Jurkat, Clone E6-1 (cell line): ENCODE measurements at places on chromosomes 12 and 14.

DNA sequence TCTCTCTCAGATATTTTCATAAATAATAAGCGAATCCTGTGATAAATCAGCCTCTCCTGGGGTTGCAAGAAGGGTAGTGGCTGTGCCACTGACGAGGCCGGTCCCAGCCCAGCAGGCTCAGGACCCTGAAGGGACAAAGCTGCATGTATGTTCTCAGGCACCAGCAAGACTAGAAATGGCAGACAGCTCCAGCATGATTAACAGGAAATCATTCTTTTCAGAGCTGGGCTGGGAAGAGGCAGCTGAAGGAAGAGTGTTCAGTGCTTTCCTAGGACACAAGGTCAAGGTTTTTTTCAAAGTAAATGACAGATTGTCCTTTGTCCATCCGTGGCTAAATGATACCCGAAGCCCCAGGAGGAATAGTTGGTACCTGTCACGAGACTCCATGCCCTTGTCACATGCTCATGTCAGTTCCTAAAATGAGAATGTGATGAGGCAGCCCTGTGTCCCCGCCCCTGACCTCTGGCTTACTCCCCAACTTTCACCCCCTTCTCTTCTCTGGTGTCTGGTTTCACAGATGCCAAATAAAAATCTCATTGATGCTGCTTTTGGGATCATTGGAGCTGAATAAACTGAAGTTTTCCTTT lies 65.1 kb downstream of the PPP1R36 start:
- no peak for DNase-seq

GRCh38 chr14:101177301-101177971 lies 273.9 kb upstream of the RTL1 start:
- no peak for DNase-seq

DNA sequence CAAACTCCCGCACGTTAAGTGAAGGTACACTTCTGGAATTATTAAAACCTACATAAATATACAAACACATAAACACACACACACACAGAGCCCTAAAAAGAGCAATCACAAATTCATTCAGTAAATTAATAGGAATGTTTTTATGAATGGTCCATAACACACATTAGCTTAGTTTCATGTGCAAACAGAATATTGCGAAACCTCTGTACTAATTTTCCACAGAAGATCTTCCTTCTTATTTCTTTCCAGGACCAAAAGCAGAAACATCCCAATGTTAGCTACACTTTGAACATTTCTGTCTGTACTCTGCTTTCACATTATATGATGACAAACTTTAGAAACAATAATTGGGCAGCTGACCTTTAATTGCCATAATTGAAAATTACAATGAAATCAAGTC lies 101.6 kb downstream of the SOX5 start:
- DNase-seq: no peak

- DNase-seq: peak; percentile 3
Observed at GRCh38 chr12:41264281-41264680, 76.2 kb downstream of the PDZRN4 start.

GRCh38 chr14:33647385-33647786 lies 303.5 kb downstream of the EGLN3 start:
- no peak for DNase-seq

DNA sequence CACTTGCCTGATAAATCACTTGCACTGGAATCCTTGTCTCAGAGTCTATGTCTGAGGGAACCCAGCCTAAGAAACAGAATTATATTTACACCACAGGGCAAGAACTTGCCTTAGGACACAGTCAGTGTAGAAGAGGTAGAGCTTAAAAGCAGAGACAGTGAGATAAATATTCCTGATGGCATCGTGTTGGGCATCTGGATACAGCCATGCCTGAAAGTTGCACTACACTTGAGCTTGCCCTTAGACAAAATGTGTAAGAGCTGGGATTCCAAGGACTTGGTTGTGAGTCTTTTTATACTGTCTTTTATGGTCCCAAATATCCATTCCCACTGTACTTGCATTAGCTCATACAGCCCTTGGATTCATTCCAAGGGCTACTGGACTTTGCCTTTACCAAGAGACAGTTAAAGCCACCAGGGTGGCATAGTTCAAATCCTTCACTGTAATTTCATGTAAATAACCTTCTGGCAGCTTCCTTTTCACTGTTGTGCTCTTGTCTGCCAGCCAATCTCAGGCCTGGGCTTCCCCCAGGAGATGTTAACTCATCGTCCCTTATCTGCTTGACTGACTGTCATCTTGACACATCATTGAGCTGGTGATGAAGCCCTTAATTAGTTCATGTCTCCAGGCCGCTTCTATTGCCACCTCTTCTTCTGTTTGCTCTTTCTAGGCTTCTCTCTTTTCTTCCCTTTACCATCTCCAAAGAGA lies 577.9 kb upstream of the TBX3 start:
- no peak for DNase-seq

DNA sequence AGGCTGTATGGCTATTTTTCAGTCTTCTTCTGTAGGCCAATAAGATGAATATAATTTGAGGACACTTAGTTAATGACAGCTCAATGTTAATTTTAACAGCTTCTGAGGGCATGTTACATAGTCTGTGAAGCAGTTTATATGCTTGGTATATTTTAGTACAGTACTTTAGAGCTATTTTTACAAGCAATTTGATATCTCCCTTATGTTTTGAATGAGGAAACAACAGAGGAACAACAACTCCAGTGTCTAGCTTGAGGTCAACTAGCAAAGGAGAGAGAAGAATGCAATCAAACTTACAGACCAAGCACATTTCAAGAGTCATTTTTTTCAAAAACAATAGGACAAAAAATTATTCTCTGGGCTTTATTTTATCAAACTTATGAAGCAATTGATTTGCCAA lies 469.1 kb upstream of the DCN start:
- DNase-seq: no peak

- no peak for DNase-seq
Observed at GRCh38 chr14:85991156-85991555, 461.2 kb downstream of the FLRT2 start.

DNA sequence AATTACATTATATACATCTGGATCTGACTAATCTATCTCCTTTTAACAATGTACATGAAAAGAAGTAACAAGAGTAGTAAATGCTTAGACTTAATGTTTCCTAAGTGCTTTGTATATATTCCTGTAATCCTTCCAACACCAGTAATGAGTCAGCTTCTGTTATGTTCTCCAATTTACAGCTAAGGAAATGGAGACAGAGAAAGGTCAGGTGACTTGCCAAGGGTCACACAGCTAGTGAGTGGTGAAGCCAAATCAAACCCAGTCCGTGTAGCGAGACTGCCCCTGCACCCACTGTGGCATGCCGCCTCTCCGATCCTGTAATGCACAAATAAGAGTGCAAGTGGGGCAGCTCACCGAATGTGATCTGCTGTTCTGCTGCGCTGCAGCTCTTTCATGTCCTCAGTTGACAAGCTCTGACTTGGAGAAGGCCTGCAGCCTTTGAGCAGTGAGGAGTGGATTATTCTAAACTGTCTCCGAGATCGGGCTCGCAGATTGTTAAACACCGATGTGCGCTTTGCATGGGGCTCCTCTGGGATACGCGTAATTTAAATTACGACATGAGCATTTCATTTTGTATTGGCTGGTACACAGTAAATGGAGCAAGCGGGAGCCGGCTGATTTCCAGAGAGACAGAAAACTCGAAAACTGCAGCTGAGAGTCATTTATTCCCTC lies 65.1 kb upstream of the KTN1 start:
- no peak for DNase-seq

DNA sequence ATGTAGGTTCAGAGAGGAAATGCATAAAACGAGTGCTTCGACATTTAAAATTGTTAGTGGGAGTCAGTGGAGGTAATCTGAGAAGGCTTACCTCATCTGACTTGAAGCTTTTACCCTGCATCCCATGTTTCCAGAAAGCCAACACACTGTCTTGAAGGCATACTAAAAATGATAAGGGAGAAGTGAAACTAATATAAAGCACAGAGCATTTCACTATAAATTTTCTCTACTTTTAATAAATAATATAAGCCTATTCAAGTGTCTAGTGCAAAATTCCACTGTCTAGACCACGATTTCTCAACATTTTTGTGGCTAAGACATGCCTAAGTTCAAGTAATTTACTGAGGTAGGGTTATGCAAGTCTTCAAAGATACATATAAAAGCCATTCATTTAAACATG lies 29.1 kb upstream of the CDKL1 start:
- DNase-seq: no peak

DNA sequence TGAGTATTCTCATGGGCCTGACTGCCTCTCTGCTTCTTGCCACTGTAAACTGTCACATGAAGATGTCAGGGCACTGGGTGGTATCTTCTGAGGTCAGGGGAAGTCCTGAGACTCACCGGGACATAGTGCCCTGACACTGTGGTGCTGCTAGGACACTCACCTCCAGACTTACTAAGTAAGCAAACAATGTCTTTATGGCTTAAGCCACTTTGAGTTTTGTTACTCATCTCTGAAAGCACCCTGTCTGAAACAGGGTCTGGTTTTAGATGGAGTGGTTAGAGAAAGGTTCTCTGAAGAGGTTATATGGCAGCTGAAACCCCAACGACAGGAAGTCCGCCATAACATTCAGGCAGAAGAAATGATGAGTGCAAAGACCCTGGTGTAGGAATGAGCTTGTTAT lies 22.7 kb downstream of the GPR19 start:
- DNase-seq: peak; percentile 23

- no peak for DNase-seq
Observed at GRCh38 chr12:56803750-56804149, 40.6 kb downstream of the HSD17B6 start.

- DNase-seq: peak; percentile 57
Observed at GRCh38 chr12:57027805-57028153, 11.4 kb upstream of the TAC3 start.

GRCh38 chr14:77375973-77376770 lies 722 bp downstream of the TMED8 start:
- DNase-seq: no peak

GRCh38 chr14:79552778-79553177 lies 658.5 kb downstream of the DIO2 start:
- DNase-seq: no peak

DNA sequence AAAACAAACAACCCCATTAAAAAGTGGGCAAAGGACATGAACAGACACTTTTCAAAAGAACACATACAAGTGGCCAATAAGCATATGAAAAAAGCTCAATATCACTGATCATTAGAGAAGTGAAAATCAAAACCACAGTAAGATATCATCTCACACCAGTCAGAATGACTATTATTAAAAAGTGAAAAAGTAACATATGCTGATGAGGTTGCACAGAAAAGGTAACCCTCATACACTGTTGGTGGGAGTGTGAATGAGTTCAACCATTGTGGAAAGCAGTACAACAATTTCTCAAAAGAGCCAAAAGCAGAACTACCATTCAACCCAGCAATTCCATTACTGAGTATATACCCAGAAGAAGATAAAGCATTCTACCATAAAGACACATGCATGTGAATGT lies 18.2 kb downstream of the PDE6H start:
- DNase-seq: no peak

DNA sequence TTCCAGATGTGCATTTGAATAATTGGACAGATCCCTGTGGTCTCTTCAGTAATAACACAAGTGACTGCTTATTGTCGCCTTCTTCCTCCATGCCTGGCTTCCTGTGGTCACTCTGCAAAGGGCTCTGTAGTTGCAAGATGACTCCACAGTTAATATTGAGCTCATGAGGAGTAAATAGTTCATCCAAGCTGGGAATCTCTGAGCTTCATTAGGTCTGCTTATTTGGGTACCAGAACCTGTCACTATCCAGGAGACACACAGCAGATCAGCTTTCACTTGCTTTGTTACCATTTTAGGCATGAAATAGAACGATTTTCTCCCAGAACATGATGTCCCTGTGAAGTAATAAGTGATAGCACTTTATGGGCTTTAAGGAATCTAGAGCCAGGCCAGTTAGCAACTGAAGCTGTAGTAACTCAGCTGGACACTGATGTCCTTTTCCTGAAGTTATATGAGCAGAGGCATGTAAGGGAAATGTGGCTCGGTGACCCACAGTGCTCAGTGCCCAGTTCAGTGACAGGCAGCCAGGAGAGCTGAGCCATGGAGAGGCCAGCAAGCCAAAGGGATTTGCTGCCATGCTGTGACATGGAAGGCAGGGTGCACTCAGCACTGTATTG lies 50.1 kb downstream of the CRADD start:
- no peak for DNase-seq

DNA sequence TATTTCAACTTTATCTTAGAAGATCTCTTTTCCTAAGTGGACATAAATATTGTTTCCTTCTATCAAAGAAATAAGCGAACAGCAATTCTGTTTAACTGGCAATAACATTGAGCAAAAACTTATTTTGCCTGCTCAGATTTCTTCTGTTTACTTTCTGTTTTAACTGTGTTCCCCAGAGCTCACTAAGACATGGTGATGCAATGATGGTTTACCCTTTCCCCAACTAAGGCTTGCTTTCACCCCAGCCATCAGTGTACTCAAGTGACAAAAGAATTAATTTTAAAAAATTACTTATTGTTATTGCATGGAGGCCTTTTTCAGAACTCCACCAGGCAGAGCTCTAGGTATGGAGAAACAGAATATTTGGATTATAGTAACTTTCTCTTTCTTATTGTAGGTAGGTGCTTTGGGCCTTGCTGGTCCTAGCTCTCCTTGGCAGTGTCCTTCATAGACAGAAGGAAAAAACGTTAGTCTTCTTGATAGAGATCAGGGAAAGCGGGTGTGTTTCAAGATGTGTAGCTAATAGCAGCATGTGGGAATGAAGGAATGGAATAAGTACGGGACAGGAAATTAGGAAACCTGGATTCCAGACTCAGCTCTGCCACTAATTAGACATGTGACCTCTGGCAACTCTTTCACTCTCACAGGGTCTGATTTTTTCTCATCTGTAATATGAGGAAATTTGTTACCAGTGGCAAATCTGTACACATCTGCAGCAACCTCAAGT lies 14.6 kb upstream of the DDHD1 start:
- DNase-seq: no peak

DNA sequence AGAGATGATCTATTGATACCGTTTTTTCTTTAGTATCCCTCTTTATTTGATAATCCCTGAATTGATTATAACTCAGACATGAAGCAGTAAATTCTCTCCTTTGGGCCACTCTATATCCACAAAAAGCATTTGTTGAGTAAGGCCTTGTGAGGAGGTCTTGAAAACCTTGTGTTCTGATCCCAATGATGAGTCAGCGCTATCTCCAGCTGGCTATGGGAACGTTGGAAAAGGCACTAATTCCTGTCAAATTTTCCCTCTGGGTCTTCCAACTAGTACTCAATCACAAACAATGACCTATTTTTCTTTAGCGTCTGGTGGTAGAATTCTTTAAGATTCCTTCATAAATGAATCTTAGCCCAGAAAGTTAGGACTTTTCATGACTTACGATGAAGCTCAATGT lies 168.4 kb upstream of the LRIG3 start:
- no peak for DNase-seq
